Epithelial cell of prostate (primary cell): ENCODE measurements at places on chromosomes 11 and 22.

GRCh38 chr11:115665175-115665821 lies 161.1 kb upstream of the CADM1 start:
- DNase-seq: no peak

- no peak for DNase-seq
Measured at GRCh38 chr11:69533296-69534165, 52.1 kb downstream of the LINC01488 start.

DNA sequence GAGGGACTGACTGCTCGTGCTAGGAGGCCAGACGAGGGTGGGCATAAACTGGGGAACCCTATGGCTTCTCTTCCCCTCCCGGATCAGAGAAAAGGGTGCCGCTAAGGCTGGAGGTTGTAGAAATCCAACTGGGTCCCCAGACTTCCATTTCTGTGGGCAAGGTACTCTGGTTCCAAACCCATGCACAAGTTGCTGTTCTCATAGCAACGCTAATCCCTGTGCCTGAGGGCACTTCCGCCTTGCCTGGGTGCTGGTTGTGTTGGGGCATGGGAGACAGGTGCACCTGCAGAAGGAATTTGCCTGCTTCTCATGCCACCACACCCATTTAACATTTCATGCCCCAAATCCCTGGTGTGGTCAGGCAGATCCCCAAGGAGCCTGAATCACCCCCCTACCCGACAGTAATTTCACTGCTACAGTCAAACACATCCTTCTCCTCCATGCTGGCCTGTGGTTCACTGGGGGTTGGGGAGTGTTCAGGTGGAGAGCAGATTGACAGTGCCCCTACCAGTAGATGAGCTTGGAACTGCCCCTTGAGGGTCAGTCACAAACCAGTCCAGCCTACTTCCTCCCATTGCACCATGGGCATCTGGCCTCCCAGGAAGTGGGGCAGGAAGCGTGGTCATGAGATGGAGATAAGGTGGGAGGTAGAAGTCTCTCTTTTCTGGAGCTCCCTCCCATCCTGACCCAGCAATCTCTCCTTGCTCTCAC lies 1.2 kb downstream of the C2CD2L start:
- DNase-seq: no peak

DNA sequence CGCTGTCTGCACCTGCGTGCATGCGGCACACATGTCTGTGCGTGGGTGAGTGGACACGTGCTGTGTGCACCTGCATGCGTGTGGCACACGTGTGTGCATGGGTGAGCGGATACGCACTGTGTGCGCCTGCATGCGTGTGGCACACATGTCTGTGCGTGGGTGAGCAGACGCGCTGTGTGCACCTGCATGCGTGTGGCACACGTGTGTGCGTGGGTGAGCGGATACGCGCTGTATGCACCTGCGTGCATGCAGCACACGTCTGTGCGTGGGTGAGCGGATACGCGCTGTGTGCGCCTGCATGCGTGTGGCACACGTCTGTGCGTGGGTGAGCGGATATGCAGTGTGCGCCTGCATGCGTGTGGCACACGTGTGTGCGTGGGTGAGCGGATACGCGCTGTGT lies 27.1 kb upstream of the ACR start:
- DNase-seq: no peak

DNA sequence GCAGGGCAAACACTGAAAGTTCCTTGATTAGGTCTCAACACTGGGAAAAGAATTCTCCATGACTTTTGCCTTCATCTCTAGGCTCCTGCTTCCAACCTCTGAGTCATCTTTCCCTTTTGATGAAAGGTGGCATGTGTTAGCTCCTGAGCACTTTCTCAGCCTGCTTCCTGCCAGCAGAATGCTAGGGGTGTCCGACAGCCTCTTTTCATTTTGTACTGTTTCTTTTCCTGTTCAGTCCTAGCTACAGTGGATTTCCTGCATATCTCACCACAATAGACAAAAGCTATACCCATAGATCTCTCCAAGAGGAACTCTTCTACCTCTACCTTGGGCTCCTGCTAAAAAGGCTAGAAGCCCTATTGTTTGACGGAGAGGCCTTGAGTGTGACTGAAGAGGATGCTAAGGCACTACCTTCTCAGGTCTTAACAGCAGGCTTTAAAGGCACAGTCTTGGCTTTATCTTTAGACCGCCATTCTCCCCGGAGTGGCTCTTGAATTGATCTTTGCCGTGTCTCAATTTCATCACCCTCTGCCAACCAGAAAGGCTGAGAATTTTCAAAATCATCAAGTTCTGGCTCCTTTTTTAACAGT lies 145.5 kb downstream of the RBFOX2 start:
- no peak for DNase-seq

GRCh38 chr11:116890193-116890592 lies 52.8 kb upstream of the APOA1 start:
- DNase-seq: no peak

GRCh38 chr11:134781380-134781866 lies 369.4 kb upstream of the B3GAT1 start:
- no peak for DNase-seq

DNA sequence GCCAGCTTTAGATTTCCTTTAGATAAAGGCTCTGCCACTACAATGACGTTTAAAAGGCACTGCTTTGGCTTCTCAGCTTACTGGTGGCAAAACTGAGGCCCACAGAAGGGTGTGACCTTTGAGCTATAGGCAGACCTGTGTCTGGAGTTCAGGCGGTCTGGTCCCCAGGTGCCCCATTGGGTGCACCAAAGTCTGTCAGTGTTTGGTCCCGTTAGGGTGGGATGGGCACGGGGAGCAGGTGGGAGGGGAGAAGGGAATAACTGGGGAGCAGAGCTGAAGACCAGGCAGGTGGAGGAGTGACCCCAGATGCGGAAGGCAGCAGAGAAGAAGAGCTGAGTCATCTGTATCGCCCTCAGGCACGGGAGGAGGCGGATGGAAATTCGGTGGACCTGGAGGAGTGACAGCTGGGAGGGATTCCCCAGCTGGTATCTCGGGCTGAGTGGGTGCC lies 45.3 kb upstream of the GCAT start:
- no peak for DNase-seq

- DNase-seq: no peak
Measured at GRCh38 chr22:43098356-43098755, 9.2 kb upstream of the TTLL1 start.

- no peak for DNase-seq
Measured at GRCh38 chr22:37048133-37048532, 3.4 kb upstream of the KCTD17 start.

GRCh38 chr22:18091916-18092526 lies 14.2 kb downstream of the PEX26 start:
- DNase-seq: no peak

GRCh38 chr11:122517403-122518379 lies 137.8 kb upstream of the UBASH3B start:
- DNase-seq: no peak

GRCh38 chr22:48748860-48749554 lies 1078.7 kb downstream of the BRD1 start:
- no peak for DNase-seq

DNA sequence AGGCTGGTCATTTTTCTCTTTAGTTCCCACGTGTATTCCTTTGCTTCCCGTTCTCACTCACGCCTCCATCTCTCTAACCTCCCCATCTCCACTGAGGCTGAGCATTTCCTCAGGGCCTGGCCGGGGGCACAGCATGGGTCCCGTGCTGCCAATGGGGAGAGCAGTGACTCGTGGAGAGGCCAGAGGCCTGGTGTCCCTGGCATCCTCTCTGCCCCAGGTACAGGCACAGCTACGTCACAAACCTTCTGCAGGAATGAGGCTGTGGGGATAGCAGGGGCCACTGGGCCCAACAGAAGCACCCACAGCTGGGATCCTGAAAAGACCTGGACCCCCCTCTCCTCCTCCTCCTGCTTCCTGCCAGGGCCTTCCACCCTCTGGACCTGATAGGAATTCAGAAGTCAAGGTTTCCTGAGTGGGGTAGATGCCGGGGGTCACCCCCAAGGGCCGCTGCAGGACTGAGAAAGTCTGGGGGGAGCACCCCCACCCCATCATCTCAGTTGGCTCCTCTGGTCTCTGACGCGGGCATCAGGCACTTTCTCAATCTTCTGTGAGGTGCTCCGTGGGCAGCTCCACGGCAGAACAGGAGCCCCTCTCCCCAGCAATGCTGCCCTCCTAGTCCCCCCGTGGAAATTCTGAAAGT lies 11.8 kb downstream of the PNPLA5 start:
- DNase-seq: no peak
